ENCODE measurements at places on chromosomes 1 and 21.

GRCh38 chr1:12643079-12643478 is 806 bp upstream of the AADACL4 start:
- DNase-seq, result no peak

GRCh38 chr1:247111700-247112478 is 7.7 kb upstream of the ZNF669 start:
- DNase-seq, result no peak

DNA sequence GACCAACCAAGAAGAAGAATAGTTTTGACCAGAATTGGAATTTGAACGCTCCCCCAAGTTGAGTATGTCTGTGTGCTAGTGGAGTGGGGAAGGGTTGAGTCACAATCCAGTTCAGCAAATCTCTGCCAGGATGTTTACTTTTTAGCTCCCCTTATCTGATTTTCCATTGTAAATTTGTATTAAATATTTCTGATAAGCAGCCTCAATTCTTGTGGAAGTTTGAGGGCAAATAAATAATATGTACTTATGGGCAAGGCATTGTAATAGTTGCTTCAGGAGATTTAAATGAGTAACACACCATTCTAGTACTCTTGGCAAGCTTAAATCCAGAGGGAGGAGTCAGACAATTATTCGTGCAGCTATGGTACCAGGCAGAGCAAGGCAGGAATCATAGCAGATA is 14.4 kb downstream of the CXADR start:
- no peak for DNase-seq

- DNase-seq, result no peak
Observed at GRCh38 chr1:116807394-116808199, 53.4 kb downstream of the CD2 start.

- DNase-seq, result no peak
Observed at GRCh38 chr1:240178366-240178765, 86.7 kb downstream of the FMN2 start.

- DNase-seq, result no peak
Observed at GRCh38 chr1:223031733-223032601, 111.1 kb downstream of the TLR5 start.

DNA sequence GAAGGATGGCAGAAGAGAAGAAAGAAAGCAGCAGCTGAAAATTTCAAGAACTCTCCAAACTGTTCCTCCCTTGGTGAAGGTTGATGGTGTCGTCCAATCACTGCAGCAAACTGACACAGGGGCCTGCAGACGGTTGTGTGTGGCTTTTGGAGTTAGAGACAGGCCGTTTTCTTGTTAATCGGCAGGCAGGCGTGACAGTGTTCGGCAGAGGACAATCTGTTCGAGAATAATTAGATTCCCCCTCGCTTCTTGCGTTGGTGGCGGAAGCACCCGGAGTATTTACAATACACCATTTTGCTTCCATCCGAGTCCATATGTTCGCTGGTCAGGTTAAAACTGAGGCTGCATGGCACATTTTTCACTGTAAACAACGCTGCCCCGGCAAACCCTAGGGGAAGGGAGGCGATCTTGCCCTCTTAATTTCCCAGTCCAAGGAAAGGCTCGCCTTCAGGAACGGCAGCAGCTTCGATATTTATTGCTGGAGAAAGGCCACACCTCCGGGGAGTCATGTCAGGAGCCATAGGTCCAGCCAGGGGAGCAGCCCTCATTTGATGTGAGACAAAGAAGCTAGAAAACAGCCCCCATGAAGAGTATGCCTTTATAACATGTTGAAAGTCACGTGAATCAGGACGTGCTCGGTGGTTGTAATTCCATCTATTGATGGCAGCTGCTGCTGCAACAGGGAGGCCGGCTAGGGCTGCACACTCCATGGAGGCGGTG is 360.1 kb downstream of the SMYD3 start:
- no peak for DNase-seq

DNA sequence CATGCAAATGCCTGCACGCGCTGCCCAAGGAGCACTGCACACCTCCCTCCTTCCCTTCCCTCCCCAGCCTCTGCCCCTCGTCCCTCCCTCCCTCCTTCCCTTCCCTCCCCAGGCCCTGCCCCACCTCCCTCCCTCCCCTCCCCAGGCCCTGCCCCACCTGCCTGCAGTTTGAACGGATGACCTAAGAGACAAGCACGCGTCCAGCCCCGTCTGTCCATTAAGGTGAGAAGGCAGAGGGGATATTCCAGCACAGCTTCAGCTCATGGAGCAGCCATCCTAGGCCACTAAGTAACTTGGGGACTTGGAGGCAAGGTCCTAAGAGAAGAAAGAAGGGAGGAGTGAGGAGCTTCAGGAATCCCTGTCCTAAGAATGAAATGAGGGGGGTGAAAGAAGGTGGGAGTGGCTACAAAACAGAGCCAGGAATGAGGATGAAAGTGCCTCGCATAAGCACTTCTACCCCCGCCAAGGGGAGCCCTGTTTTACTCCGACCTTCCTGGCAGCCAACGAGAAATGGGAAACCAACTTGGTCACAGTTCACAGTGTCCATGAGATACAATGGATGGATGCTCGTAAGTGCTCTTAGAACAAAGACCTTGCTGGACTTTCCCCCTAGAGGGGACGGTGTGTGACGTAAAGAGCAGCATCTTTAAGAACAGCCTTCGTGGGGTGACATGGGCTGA is 21.3 kb upstream of the EFHD2 start:
- DNase-seq, result no peak

DNA sequence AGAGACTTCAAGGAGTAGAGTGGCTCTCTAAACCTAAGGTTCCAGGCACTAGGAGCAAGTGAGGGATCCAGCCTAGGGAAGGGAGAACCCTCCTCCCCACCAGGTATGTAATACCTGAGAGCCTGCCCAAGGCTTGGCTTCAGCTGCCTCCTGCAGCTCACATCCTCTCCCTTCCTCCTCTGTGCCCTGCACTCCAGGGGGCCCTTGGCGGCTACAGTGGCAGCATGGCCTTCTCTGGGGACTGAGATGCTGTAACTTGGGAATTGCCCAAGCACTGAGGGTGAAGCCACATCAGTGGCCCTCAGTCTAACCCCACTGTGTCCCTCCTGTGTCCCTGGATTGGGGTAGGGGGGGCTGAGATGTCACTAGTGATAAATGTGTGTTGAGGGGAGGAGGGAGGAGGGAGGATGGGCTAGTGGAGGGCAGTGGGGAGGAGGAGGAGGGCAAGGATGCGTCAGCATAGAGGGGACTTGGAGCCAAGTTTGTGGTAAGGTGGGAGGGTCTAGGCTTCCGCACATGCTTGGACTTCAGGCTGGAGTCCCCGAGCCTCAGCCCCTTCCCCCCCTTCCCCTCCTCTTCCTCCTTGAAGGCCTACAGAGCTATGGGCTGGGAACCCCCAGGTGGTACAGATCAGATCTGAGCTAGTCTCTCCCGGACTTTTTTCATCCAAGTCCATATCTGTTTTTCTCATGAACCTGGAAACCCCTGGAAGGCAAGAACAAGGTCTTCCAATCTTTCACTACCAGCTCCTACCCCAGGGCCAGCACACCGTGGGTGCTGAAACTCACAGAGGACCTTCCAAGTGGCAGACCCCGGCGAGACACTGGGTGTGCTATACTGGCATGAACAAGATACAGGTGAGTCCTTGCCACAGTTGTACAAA is 17.5 kb downstream of the COL9A2 start:
- no peak for DNase-seq

DNA sequence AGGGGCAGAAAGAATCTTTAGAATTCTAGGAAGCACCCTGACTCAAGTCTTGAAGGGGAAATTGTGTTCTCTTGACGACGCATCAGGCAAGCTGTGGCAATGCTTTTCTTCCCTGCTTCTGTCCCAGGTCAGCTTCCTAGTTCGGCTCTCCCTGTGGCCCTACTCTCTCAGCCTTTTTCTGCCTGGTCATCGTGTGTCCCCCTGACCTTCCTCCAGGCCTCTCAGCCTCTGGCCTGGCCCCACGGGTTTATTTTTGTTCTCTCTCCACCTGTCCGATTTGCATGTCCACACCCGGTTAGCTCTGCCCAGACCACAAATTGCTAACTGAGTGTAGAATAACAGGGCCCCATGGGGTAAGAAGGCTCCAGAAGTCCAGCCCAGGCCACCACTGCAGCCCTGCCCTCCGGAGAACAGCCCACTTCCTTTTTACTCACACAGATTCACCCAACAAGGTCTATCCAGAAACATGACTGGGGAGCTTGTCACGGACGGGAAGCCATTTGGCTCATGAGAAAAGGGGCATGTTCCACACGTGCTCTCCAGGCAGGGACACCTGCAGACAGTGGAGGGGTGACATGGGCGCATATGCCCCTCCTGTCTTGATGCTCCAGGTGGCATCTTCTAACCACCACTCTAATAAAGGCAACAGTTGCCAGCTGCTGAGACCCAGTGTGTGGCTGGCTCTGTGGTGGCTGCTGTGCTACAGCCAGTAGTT is 9.8 kb downstream of the KCNN3 start:
- DNase-seq, result no peak

DNA sequence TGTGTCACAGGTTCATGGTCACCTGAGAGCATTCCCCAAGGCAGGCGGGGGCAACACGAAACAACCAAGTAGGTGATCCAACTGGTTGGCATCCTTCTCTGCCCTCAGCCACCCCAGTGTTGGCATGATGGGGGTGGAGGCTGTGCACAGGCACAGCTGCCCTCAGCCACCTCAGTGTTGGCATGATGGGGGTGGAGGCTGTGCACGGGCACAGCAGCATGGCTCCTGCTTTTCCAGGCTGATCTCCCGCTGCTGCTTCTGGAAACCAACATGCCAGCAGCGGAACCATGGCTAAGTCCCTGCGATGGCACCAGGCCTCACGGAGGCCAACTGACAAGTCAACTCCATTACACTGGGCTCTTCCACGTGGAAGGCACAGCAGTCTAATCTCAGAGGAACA is 447.8 kb downstream of the PTPRU start:
- DNase-seq, result no peak

DNA sequence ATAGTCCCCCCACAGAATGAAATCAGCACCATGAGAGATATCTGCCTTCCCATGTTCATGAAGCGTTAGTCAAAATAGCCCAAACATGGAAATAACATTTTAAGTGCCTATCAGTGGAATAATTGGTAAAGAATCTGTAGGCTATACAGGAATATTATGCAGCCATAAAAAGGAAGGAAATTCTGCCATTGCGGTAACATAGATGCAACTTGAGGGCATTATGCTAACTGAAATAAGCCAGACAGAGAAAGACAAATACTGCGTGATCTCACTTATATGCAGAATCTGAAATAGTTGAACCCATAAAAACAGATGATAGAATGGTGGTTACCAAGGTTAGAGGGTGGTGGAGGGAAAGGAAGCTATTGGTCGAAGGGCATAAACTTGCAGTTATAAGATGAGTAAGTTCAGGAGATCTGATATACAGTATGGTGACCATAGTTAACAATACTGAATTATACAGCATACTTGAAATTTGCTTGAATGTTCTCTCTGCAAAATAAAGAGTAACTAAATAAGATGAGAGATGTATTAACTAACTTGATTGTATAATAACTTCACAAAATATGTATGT is 699 bp upstream of the IL23R start:
- no peak for DNase-seq
